ENCODE measurements at places on chromosomes 11 and 22. TPM values are rescaled to one million over a fixed set of nuclear protein-coding genes. Genes with fewer than 3 reads are reported as not detected.

SCGB1A1 gene
- not detected for total RNA-seq

DNA sequence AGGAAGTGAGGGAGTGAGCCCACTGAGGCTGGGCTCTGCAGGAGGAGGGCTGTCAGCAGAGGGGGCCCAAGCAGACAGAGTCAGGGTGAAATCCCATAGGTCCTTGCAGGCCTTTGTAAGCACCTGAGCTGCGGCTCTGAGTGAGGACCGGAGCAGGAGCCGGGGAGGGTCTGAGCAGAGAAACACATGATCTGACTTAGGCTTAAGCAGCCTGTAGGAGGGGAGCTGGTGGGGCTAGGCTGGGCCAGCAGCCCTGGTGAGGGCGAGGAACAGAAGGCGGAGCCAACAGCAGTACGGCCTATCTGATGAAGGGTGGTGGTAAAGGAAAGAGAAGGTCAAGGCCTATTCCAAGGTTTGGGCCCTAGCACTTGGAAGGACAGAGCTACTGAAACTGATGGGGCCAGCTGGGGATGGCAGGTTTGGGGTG lies 26.9 kb upstream of the CBX7 start:
- DNase-seq = no peak

DMC1 gene
- 14.2 TPM for total RNA-seq

DNA sequence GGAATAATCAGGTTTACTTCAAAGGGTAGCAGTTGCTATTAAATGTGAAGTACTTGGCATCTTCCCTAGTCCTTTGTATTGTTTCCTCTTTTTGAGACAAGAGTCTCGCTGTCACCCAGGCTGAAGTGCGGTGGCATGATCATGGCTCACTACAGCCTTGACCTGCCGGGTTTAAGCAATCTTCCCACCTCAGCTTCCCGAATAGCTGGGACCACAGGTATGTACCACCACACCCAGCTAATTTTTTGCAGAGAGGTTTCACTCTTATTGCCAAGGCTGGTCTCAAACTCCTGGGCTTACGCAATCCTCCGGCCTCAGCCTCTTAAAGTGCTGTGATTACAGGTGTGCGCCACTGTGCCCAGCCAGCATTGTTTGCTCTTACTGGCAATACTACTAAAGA lies 36.2 kb upstream of the RAPSN start:
- no peak for DNase-seq

- DNase-seq = no peak
Measured at GRCh38 chr11:42552786-42553185, 759.0 kb upstream of the API5 start.

Data from activated CD8-positive, alpha-beta T cell treated with anti-CD3 and anti-CD28 coated beads for 36 hours (primary cell).